Naive thymus-derived CD8-positive, alpha-beta T cell (primary cell): ENCODE measurements at places on chromosomes 12 and 14.

DNA sequence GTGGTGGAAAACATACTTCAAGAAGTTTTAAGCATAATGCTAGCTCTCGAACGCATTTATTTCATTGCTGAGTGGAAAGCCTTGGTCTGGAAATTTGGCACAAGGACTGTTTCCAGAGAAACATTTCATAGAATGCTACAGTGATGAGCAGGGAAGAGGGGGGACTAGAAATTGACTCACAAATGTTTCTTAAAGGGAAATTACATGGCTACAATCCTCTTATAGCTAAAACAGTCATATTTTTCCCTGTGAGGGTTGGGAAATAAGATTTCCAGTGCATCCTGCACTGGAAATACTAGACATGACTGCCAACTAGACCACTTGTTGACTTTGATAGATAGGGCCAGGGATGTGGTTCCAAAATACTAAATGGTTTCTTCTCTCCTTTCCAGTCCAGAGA, 197.3 kb upstream of the RGS6 start:
- DNase-seq: no peak

- no peak for DNase-seq
Observed at GRCh38 chr12:65568517-65568916, 255.8 kb upstream of the HMGA2 start.

DNA sequence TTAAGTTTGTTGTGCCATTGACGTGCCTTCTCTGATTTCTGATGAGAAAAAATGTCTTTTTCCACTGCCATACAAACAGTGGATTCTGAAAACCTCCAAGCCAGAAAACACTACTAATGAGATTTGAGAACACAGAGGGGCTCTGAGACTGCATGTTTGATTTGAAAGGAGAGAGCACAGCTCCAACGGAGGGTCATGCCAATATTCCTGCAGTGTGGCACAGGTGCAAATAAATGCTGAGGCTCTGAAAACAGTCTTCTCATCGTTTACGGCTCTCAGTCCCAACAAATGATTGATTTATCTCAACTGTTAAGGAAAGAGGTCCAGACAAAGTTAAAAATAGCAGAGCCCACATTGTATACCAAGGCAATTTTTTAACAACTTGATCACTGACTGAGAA, 128.7 kb downstream of the KCNH5 start:
- no peak for DNase-seq

DNA sequence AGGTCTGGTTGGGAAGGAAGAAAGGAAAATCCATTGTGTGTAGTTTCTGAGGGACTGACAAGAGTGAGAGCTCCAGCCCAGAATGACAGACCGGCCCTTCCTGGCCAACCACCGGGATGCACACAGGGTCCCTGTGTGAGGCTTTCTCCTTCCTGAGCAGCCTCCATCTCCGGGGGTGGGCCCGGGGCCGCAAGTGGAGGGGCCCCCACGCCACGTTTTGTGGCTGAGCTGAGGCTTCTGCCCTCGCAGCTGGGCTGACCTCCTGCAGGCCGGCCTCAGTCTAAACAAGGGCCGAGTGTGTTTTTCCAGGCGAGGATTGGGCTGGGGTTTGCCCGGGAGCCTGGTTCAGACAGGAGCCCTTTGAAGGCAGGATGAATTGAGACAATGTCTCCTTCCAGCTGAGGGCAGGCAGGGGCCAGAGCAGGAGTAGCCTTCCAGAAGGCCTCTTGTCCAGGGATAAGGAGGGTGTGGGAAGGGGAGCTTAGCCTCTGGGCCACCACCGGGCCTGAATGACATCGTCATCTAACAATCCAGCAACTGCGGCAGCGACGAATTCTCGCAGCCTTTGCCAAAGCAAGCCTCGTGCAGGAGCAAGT, 96.5 kb upstream of the NCOR2 start:
- DNase-seq: no peak

GRCh38 chr14:61174987-61175386, 106.2 kb downstream of the TMEM30B start:
- DNase-seq: no peak

DNA sequence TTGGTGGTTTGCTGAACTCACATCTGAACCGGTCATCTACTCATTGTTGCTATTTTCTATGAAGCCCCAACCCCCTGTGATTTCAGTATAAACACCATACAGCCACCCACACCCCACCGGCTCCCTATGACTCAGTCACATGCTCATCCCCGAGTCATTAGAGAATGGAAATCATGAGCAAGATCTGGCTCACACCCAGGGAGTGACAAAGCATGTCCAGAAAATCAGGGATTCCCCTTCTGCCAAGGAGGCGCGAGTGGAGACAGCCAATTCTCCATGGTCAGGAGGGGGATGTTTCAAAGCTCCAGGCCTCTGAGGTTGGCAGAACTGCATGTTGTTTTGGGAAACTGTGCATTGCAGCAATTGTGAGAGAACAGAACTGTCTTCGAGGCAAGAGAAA, 657.5 kb upstream of the TBX3 start:
- DNase-seq: no peak

- no peak for DNase-seq
Observed at GRCh38 chr14:23578560-23579310, at the start of gene JPH4. Gene JPH4, minus strand, starts transcription at chr14:23578790. Its CDS starts 1,337 bp downstream, at chr14:23577453.

DNA sequence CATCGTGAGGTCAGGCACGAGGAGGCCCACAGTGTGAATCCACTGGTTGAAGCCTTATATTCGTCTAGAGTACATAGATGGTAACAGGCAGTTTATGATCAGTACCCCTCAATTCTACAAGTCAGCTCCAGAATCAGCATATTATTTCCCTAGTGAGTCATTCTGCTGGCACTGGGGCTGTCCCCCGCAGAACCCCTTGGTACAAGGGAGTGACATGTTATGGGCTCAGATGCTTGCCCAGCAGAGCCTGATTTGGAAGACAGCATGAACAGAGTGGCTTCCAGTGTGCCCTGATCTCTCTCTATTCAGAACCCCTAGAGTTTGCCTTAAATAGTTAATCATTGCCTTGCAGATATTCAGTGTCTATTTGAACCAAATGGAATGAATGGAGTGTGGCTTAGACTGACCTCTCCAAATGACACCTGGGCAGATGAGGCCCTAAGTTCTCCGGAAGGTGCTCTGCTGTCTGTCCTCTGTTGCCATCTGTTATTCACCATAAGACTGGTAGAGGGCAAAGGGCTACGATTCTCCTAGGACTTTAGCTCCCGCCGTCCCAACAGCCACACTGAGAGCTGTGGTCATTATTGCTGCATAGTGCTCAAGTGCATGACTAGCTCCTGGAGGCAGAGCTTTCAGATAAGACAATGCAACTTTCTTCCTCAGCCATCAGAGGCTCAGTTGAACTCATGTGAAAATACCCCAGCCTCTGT, 41.1 kb downstream of the CACNA2D4 start:
- DNase-seq: no peak

DNA sequence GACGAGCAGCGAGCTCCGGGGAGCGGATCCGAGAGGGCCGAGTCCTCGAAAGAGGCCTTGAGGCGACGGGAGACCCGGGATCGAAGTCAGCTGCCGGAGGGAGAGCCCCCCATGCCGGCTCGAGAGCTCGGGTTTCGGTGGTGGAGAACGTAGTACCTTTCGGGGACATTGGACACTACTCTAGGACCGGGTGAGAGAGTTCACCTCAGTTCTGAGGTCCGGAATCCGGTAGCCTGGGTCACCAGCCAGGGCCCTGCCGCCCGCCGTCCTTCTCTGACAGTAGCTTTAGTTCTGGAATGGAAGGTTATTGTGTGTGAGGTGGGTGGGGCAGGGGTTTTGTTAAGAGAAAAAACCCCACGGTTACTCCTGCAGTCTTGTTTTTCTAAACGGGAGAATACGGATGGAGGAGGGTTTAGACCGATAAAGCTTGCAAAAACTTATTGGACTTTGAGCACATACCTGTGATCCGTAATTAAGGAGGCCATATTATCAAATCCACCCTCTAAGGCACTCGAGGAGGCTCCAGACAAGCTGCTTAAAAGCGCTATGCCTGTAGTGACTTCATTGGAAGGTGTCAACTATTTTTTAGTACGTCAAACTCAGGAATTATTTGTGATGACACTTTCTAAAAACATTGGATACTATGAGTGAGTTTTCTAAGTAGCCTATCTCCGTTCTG, 765 bp downstream of the SCYL2 start:
- peak; percentile 8 for DNase-seq

GRCh38 chr14:57785058-57785457, 80.8 kb downstream of the SLC35F4 start:
- no peak for DNase-seq

GRCh38 chr14:51277753-51278415, 37.8 kb downstream of the TMX1 start:
- DNase-seq: no peak

- no peak for DNase-seq
Observed at GRCh38 chr14:67357186-67357968, 2.2 kb downstream of the ATP6V1D start.

- DNase-seq: no peak
Observed at GRCh38 chr12:71551529-71551928, 111.9 kb downstream of the LGR5 start.

- peak; percentile 68 for DNase-seq
Observed at GRCh38 chr14:61568572-61569011, 126.7 kb upstream of the HIF1A start.

GRCh38 chr12:47131011-47131410, 51.3 kb upstream of the AMIGO2 start:
- DNase-seq: no peak

GRCh38 chr14:76413962-76414600, 38.1 kb downstream of the ESRRB start:
- no peak for DNase-seq

GRCh38 chr12:111149299-111149698, 219.6 kb downstream of the PHETA1 start:
- no peak for DNase-seq

GRCh38 chr12:91778091-91778832, 367.4 kb downstream of the BTG1 start:
- no peak for DNase-seq
